ENCODE measurements at places on chromosomes 1 and 21. TPM values are rescaled to one million over a fixed set of nuclear protein-coding genes. Genes with fewer than 3 reads are reported as not detected.

Gene PPIAL4G
- total RNA-seq = not detected

GRCh38 chr1:49016030-49016977, 239.6 kb upstream of the BEND5 start:
- no peak for ATAC-seq

- ATAC-seq = no peak
Observed at GRCh38 chr1:30809514-30810263, 52.1 kb upstream of the LAPTM5 start.

DNA sequence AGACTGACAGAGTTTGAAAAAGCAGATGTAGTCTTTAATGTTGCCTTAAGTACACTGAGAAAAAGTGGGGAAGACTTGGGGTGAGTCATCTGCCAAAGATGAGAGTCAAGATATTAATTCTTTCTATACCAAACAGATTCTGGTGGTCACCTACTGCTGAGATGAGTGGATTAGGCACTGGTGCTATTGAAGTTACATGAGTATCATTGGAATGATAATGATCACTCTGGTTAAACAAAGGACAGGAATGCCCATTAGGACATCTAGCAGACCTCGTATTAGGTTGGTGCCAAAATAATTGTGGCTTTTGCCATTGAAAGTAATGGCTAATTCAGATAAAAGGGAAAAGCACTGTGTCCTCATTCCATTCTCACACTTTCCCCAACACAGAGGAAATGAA, 1588.9 kb downstream of the KCNT2 start:
- no peak for ATAC-seq

Data from esophagus mucosa (tissue), 1 donor.